AG10803 (cell line): ENCODE measurements at places on chromosomes 1 and 21.

DNA sequence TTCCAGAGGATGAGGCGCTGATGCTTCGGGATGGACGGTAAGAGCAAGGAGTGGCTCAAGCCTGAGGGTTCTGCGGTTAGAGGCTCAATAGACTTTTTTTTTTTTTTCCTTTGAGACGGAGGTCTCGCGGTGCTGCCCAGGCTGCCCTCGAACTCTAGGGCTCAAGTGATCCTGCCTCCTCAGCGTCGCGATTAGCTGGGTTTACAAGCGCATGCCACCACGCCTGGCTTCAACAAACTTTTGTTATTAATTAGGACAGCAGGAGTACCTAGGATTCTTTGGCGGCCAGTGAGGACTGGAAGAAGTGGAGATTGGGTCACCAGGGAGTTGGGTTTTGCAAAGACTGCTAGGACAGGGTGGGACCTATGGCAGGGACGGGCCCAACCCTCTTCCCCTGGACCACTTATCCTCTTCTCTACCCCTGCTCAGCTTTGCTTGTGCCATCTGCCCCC is 587 bp downstream of the SCNM1 start:
- DNase-seq: peak; percentile 81

GRCh38 chr1:43936431-43937151 is 3.0 kb downstream of the ARTN start:
- DNase-seq: no peak

DNA sequence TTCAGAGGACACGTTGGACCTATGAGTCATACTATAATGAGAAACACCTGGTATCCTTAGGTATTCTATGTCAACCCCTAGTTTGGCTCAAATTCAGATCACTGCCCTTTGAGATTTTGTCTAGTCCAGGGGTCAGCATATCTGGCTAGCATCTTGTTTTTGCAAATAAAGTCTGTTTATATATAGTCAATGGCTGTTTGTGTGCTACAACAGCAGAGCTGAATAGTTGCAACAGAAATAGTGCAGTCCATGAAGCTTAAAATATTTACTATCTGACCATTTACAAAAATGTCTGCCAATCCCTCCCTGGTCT is 48.5 kb upstream of the EDEM3 start:
- peak; percentile 45 for DNase-seq

DNA sequence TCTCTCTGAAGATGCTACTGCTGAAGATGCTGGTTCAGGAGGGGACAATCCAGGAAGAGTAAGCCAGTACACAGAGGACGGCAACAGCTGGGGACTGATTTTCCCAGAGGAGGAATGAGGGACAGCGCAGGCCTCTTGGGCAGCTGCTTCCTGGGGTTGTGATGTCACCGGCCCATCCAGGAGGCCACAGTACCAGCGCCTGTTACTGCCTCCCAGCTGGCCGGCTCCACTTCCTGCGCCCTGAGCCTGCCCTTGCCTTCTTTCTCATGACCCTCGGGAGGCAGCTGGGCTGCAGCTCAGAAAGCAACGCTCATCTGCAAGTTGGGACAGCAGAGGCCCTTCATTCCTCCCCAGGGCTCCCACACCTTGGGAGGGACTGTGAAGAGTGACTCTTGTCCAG is 21.9 kb upstream of the ID3 start:
- peak; percentile 44 for DNase-seq

DNA sequence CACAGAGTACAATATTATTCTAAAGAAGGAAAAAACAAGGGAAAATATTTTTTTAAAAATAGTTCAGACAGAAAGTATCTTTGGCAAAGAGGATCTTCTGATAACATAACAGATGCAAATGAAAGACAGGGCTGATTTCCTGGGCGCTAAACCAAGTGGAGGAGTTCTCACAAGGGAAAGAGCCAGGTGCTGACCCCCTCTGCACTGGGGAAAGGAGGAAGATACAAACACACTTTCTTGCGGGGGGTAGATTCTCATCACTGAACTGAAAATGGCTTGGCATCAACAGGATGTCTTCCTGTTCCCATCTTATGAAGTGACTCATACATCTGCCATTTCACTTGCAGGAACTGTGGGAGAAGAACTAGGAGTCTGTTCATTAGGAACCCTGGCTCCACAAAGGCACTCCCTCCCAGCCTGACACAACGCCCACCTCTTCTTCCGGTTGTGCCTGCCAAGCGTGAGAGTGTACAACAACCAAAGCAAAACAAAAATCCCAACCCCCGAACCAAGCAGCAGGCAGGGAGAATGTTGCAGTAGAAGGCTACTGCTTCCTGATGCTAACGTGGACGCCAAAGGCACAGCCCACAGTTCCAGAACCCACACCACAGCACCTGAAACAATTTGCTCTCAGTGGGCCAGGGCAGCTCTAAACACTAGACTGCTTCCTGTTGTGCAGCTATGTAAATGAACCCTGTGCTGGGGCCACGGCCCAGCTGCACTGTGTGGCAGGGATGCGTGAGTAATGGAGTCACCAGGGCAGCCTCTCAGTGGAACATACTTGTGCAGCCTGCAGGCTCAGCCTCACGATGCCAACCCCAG is 51.0 kb downstream of the GADD45A start:
- peak; percentile 96 for DNase-seq

DNA sequence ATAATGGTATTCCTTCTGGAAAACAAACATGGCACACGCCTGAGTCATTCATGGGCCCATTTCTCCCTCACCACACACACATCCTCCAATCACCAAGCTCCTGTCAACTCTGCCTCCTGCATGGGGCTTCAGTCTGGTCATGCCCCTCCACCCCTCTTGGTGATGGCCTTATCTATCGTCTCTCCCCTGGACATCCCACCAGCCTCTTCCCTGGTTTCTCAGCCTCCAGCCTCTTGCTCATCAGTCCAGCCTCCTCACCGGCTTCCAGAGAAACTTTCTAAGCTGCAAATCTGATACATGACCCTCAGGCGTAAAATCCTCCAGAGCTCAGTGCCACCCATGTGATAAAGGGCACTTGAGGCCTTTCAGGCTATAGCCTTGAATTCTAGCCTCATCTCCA is 243.9 kb downstream of the FOXD2 start:
- DNase-seq: no peak
